Tibial nerve (tissue), 4 donors: ENCODE measurements at places on chromosomes 11 and 22. TPM values are rescaled to one million over a fixed set of nuclear protein-coding genes. Genes with fewer than 3 reads are reported as not detected.
A peak's percentile ranks its signal among the peaks of the same experiment; 100 is the strongest.

GRCh38 chr11:93704237-93704636 is 37.1 kb downstream of the TAF1D start:
- peaks cover 10% of the 10 kb centered on the region for H3K36me3 ChIP-seq
- no peaks in the 10 kb centered on the region for H3K27me3 ChIP-seq
- no peak overlapping the region for H3K27ac ChIP-seq
- H3K4me1 ChIP-seq, result no peaks in the 10 kb centered on the region
- no peak for DNase-seq

GRCh38 chr11:43845816-43846215 is 34.8 kb upstream of the ALKBH3 start:
- no peaks in the 10 kb centered on the region for H3K27me3 ChIP-seq
- no peak overlapping the region for H3K27ac ChIP-seq
- peaks cover 21% of the 10 kb centered on the region for H3K36me3 ChIP-seq
- no peak overlapping the region for H3K4me3 ChIP-seq

The VSIG10L2 gene
- not detected for total RNA-seq

The RAB36 gene
- total RNA-seq, result 5.0 TPM

DNA sequence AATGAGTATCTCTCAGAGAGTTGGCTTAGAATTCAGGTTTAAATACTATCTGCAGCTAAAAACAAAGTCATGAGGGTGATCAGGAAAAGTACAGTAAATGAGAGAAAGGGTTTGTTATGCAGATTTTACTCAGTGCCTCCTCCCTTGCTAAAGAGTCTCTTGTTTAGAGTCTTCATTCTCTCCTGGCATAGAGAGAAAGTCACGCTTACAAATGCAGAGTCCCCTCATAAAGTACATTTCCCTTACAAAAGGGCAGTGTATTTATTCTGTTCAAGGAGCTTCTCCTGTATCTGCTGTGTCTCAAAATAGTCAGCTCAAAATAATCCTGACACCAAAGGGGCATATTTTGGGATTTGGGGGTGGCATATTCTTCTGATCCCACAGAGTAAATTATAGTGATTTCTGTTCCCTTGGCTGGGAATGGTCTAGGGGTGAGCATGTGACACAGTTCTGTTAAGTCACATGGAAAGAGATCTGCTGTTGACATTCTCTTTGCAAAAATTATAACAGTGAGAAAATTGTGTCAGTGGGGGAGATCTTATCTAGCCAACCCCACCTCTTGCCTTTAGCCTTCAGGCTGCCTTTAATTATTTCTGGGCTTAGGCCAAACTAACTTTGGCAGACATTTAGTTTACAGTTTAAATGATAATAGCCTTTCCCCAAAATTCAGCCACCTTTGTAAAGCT is 102.9 kb downstream of the MTNR1B start:
- no peak overlapping the region for H3K27ac ChIP-seq
- H3K36me3 ChIP-seq, result no peaks in the 10 kb centered on the region
- no peak overlapping the region for H3K4me3 ChIP-seq
- H3K4me1 ChIP-seq, result no peaks in the 10 kb centered on the region

GRCh38 chr11:9362393-9362863 is 22.0 kb upstream of the IPO7 start:
- H3K36me3 ChIP-seq, result no peaks in the 10 kb centered on the region
- DNase-seq, result no peak
- H3K27me3 ChIP-seq, result no peaks in the 10 kb centered on the region
- H3K27ac ChIP-seq, result no peak overlapping the region
- no peak overlapping the region for H3K4me3 ChIP-seq

DNA sequence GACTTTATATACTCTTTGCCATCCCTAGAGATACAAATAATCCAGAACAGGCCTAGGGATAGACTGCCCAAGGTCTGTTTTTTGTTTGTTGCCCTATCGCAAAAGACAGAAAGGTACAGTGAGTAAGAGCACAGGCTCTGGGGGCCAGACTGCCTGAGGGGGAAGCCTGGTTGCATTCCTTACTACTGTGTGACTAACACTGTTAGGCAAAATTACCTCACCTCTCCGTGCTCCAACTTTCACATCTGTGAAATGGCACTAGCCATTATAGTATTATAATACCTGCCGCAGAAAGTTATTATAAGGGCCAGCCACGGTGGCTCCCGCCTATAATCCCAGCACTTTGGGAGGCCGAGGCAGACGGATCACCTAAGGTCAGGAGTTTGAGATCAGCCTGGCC is 14.5 kb downstream of the SLC35F2 start:
- no peak for DNase-seq
- peaks cover 11% of the 10 kb centered on the region for H3K4me1 ChIP-seq
- no peak overlapping the region for H3K4me3 ChIP-seq
- H3K27me3 ChIP-seq, result no peaks in the 10 kb centered on the region

DNA sequence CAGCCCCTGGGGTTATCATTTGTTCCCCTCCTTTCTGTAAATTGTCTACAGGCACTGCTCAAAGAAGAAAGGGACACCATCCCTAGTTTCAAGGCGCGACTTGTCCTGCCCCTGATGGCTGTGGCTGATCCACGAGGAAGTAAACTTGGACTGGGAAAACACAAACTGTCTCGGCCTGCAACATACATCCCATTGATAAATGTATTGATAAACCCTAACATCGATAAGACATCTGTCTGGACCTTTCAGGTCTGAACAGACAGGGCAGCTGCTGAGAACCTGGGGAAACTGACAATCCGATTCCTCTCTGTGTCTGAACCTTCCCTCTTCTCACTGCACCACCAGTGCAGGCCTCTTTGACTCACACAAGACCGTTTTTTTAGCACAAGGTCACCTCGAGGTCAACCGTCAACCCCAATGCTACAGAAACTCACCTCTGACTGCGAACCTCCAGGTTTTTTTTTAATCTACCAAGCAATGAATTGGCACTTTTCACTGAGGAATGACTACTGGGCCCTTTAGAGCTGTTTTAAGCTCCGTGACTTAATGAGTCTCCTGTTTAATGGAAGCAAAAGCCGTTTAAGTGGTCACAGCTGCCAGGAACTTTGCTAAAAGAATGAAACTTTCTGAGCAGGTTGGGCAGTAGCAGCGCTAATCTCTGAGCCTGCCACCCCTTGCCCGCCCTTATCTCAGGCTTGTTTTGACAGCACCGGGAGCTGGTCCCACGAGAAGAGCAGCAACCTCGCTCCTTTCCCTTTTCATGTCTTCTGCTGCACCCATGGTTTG is 203.8 kb upstream of the TMEM45B start:
- no peak for DNase-seq
- H3K4me3 ChIP-seq, result no peak overlapping the region
- H3K27ac ChIP-seq, result no peak overlapping the region
- no peaks in the 10 kb centered on the region for H3K4me1 ChIP-seq

The TMEM191C gene
- total RNA-seq, result 5.4 TPM

- H3K27me3 ChIP-seq, result no peaks in the 10 kb centered on the region
- DNase-seq, result no peak
- H3K4me3 ChIP-seq, result no peak overlapping the region
- H3K36me3 ChIP-seq, result no peaks in the 10 kb centered on the region
- H3K4me1 ChIP-seq, result no peaks in the 10 kb centered on the region
These were observed 9.2 kb upstream of the TSKU start for GRCh38 chr11:76773921-76774361.

DNA sequence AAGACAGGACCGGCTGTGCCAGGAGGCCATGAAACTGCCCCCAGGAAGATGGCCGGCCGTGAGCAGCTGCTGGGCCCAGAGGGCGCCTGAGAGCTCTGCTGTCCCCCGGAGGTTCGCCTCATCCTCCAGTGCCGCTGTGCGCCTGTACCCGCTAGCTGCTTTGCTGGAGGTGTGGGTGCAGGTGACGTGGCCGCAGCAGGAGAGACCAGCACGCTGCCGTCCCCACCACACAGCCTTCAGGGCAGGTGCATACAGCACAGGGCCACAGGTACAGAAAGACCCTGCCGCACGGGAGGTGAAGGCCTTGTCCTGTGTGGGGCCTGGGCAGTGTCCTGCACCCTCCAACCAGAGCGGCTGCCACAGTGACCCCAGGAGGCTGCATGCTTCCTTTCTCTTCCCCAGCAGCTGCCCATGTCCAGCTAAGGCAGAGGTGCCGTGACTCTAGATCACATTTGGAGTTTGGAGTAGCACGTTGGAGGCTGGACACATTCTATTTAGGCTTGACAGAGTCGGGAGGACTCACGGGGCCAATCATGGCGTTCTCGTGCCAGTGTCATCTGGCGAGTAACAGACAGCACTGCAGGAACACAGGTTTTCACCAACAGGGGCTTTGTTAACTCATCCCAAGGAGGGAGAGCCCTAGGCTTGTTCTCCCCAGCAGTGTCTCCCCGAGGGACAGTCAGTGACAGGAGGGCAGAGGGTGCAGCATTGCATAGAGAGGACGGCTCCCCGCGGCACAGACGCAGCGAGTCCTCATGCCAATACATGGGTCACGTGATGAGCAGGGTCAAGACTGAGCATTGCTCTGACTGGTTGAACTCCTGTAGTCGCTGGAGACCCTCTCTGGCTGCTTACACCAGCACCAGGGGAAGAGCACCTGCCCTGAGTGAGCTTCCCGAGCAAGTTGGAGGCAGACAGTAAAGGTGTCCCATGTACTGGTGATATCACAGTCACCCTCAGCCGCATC is 18.7 kb upstream of the PANX2 start:
- no peak overlapping the region for H3K4me3 ChIP-seq
- H3K27ac ChIP-seq, result no peak overlapping the region
- DNase-seq, result no peak

DNA sequence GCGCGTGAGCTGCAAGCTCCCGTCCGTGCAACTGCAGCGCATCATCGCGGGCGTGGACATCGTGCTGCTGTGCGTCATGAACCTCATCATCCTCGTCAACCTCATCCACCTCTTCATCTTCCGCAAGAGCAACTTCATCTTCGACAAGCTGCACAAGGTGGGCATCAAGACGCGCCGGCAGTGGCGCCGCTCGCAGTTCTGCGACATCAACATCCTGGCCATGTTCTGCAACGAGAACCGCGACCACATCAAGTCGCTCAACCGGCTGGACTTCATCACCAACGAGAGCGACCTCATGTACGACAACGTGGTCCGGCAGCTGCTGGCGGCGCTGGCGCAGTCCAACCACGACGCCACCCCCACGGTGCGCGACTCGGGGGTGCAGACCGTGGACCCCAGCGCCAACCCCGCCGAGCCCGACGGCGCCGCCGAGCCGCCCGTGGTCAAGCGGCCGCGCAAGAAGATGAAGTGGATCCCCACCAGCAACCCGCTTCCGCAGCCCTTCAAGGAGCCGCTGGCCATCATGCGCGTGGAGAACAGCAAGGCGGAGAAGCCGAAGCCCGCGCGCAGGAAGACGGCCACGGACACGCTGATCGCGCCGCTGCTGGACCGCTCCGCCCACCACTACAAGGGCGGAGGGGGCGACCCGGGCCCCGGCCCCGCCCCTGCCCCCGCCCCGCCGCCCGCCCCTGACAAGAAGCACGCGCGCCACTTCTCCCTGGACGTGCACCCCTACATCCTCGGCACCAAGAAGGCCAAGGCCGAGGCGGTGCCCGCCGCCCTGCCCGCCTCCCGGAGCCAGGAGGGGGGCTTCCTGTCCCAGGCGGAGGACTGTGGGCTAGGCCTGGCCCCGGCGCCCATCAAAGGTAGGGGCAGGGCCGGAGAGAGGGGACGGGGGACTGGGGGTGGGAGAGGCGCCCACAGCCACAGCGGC is 7.3 kb downstream of the PANX2 start:
- H3K4me3 ChIP-seq, result no peak overlapping the region
- no peaks in the 10 kb centered on the region for H3K36me3 ChIP-seq
- H3K27me3 ChIP-seq, result no peaks in the 10 kb centered on the region
- H3K27ac ChIP-seq, result no peak overlapping the region

DNA sequence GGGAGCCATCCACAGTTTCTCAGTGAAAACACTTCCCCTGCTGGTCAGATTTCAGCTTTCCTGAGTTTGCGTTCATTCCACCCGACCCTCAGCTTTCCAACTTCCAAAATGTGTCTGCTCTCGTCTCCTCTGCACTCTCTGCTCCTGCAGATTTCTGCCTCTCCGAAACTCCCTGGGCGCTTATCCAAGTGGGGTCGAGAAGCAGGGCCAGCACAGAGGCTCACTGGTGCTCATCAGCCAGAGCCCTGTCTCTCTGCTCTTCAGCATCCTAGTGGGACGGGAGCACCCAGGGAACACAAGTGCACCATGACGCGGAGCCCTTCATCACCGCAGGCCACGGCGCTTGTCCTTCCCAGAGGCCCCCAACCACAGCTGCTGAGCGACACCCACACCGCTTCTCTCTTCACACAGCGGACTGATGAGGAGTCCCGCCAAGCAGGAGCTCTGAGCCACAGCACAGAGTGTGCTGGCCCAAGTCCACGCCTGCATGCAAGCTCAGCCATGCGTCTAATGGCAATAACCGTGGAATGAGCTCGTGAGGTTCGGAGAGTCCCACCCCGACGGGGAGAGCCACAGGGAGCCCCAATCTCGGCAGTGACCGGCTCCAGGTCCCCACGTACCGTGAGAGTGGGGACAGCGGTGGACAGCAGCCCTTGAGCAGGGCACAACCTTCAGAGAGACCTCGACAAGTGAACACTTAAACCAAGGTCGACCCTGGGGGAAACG is 27.9 kb upstream of the MOB2 start:
- no peaks in the 10 kb centered on the region for H3K36me3 ChIP-seq
- no peak overlapping the region for H3K4me3 ChIP-seq
- peaks cover 30% of the 10 kb centered on the region for H3K4me1 ChIP-seq
- no peaks in the 10 kb centered on the region for H3K27me3 ChIP-seq
- peak overlapping the region; percentile 27 for H3K27ac ChIP-seq

- DNase-seq, result no peak
- peak overlapping the region; percentile 95 for H3K27ac ChIP-seq
- no peaks in the 10 kb centered on the region for H3K27me3 ChIP-seq
- peaks cover 32% of the 10 kb centered on the region for H3K4me1 ChIP-seq
- no peaks in the 10 kb centered on the region for H3K36me3 ChIP-seq
These were observed 1.3 kb downstream of the GNG3 start for GRCh38 chr11:62708793-62709192.

- no peaks in the 10 kb centered on the region for H3K27me3 ChIP-seq
- no peak for DNase-seq
- no peaks in the 10 kb centered on the region for H3K36me3 ChIP-seq
- no peaks in the 10 kb centered on the region for H3K4me1 ChIP-seq
These were observed 31.2 kb upstream of the ETS1 start for GRCh38 chr11:128618603-128619002.

DNA sequence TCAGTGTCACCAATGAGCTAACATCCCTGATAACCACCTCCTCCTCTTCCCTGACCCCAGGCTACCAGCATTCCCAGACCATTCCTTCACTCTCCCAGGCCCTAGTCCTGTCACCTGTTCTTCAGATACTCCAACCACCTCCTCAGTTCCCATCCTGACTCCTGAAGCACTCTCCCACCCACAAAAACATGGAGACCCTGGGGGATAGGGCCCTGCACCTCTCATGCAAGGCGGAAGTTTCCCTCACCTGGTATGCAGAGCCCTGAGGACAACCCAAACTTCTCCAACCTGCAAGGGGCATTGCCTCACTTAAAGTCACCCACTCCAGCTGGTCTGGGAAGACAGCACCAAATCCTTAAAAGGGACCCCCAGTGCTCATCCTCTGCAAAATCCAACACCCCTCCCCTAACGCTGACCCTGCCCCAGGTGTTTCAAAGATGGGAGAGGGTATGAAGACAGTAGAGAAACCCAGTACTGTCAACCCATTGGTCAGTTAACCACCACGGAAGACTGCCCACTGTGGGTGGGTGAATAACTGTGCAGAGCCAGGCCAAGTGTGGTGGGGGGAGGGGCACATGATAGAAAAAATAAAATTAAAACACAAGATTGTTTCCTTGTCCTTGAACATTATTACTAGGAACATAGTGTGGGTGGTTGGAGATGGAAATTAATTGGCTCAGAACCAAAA is 1.4 kb downstream of the TNKS1BP1 start:
- no peak for DNase-seq
- no peaks in the 10 kb centered on the region for H3K27me3 ChIP-seq
- peaks cover 30% of the 10 kb centered on the region for H3K4me1 ChIP-seq
- peak overlapping the region; percentile 72 for H3K4me3 ChIP-seq
- H3K36me3 ChIP-seq, result peaks cover 50% of the 10 kb centered on the region
